SJCRH30 (cell line): ENCODE measurements at places on chromosomes 2 and 18.

GRCh38 chr2:72129681-72130340, 17.9 kb downstream of the CYP26B1 start:
- DNase-seq, result no peak

- no peak for DNase-seq
Observed at GRCh38 chr2:38668092-38668491, 2.2 kb downstream of the GALM start.

DNA sequence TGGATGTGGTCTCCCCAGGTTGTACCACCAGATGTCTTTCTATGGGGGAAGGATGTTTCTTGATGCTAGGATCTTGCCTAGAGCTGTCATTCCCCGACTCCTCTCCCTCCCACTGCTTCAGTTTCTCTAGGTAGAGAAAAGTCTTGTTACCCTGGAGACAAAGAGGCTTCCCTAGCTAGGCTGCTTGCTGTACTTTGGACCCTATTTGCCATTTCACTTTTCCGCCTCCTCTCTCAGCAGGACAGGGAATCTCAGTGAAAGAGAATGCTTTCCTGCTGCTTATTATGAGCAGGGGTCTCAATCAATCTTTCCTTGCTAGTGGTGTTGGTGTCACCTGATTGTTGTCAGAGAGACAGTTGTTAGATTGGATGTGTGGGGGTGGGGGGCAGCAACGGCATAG, 818.8 kb upstream of the GYPC start:
- DNase-seq, result no peak

GRCh38 chr2:80028584-80028983, 276.0 kb downstream of the LRRTM1 start:
- no peak for DNase-seq

DNA sequence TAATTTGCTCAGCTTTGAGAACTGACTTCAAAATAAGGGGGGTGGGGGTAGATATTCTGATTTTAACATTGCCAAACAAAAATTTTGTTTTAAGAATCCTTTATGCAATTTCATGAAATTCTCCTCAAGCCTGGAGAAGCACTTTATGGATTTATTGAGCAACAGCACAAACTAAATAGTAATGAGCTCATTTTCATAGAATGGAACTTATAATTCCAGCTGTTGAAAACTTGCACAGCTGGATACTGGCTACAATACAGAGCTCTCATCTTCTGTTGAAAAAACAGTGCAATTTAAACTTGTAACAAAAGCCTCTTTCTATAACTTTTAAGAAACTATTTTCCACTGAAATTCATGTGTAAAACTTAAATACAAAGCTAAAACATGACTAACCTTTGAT, 137.6 kb upstream of the FN1 start:
- no peak for DNase-seq

DNA sequence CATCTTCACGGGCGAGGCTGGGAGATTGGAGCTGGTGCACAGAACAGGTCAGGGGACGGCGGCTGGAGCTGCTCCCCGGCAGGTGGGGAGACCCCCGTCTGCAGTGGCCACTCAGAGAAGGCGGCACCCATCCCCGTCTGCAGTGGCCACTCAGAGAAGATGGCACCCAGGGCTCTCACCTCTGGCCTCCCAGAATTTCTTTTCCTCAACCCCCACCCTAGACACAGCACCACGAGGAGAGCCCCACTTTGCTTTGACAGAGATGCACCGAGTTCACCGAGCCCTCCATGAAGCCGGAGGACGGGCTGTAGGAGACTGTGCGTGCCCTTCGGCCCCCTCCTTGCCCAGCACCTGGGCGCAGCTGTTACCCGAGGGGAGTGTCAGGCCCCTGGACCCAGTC, 201.6 kb upstream of the SALL3 start:
- DNase-seq, result no peak

- peak; percentile 66 for DNase-seq
Observed at GRCh38 chr2:180905461-180905860, 74.9 kb upstream of the UBE2E3 start.

DNA sequence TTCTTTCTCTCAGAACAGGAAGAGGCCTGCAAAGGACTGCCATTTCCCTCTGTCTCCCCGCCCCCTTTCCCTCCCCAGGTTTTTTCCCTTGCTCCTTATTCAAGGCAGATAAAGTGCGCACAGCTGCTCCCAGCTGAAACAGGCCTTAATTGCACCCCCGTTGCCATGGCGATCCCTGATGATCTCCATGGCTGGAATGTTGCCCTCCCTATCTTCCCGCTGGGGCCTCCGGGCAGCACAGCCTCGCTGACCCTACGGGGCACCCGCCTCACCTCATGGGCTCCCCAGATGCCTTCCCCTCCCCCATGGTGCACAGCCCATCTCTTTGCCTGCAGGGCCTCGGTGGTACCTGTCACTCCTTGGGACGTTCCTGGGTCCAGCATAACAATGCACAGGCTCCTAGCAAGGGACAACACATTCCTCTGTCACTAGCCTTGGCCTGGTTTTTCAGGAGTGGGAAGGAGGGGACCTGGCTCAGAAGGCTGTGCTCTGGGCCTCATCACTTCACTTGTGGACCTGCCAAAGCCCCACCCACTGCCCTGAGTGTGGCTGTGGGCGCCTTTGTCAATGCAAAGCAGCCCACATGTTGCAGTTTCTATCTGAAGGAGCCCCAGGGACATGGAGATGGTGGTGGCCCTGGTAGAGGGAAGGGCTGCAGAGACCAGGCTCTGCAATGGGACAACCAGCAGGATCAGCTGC, 115.0 kb downstream of the CELF4 start:
- DNase-seq, result peak; percentile 22

DNA sequence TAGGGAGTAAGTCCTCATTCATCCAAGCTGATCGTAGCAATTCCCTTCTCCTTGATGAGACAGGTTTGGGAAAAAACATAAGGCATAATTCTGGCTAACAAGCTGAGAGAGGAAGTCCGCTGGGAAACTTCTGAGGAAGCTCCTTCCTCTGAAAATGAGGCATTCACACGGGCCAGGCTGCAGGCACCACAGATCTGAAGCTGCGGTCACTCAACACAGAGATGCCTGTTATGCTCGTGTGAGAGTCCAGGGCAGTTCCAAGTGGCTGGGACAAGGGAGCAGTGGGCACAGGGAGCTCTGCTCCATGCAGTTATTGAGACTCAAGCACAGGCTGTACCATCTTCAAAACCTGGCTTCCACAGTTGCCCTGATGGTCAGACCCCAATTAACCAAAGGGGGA, 200.9 kb upstream of the ID2 start:
- no peak for DNase-seq

GRCh38 chr2:137287913-137288639, 522.7 kb downstream of the THSD7B start:
- no peak for DNase-seq

- peak; percentile 78 for DNase-seq
Observed at GRCh38 chr2:157838442-157839161, 37.5 kb downstream of the ACVR1 start.

DNA sequence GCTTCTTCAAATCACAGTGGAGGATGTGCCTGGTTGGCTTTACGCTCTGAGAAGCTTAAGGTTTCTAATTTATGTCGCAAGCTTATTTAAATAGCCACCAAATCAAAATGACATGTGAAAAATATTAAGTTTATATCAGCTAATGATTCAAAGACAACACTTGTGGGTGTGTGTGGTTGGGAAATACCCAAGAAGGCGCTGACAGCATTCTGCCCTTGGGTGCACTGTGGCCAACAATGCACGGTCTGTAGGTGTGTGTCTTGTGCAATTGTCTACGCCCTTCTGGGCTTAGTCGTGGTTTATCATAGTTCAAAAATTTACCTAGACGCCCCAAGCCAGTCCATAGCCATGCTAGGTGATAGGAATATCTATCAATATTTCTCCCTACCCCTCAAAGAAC, 60.9 kb downstream of the KCTD1 start:
- no peak for DNase-seq

- DNase-seq, result no peak
Observed at GRCh38 chr2:39736640-39737039, 42.4 kb downstream of the THUMPD2 start.

DNA sequence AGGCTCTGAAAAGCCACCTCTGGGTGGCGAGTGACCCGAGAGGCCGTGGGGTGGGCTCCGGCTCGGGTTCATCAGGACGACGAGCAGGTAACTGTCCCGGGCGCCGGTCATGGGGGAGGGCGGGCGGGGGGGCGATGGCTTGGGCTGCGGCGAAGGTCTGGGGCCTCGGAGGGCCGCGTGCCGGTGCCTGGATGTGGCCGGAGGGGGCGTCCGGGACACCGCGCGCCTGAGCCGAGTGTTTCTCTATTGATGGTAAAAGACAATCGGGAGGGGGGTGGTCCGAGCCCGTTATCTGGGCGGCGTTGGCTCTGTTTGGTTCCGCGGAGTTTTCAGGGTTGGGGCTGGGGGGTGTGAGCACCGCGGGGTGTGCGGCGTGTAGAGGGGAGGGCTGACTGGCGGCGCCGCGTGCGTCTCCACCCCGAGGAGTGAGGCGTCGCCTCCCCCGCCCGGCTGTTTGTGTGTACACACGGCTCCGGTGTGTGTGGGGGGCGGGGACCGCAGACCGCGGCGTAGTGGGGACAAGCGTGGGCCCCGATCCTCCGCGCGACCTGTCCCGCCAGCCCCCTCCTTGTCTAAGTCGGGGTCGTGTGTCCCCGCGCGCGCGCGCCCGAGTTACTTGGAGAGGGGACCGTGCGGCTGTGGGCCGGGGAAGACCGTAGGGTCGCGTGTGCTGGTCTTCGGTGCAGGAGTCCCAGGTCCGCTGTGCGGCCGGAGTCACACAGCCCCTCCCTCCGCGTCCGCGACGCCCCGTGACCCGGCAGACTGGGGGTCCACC, 1.6 kb downstream of the CTIF start:
- peak; percentile 66 for DNase-seq
